ENCODE measurements at places on chromosomes 6 and 20.
A peak's percentile ranks its signal among the peaks of the same experiment; 100 is the strongest.

GRCh38 chr6:64330694-64331307 lies 695.2 kb downstream of the PHF3 start:
- peak; percentile 78 for DNase-seq

GRCh38 chr6:145656128-145656527 lies 79.2 kb downstream of the EPM2A start:
- no peak for DNase-seq

- no peak for DNase-seq
Measured at GRCh38 chr6:14094721-14095120, 22.9 kb upstream of the CD83 start.

GRCh38 chr6:52263709-52264540 lies 19.6 kb upstream of the IL17F start:
- peak; percentile 52 for DNase-seq

DNA sequence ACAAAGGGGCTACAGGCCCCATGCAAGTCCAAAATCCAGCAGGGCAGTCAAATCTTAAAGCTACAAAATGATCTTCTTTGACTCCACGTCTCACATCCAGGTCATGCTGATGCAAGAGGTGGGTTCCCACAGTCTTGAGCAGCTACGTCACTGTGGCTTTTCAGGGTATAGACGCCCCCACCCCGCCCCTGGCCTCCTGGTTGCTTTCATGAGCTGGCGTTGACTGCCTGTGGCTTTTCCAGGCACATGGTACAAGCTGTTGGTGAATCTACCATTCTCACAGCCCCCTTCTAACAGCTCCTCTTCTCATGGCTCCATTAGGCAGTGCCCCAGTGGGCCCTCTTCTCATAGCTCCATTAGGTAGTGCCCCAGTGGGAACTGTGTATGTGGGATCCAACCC lies 47.0 kb downstream of the NT5E start:
- no peak for DNase-seq

DNA sequence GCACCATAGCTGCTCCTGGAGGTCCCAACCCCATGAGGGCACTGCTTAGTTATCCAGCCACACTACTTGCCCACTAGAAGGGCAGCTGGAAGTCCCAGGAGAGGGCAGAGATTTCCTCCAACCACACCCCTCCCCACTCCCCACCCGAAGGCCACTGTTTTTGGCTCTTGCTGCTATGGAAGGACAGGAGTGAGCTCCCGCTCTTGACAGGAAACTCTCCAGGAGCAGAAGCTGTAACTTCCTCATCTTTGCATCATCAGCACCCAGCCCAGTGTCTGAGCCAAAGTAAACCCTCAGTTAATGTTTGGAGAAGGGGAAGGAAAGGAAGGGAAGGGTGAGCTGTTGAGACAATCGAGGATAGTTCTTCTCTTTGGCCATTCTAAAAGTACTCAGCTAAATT lies 120.7 kb downstream of the MTFR2 start:
- peak; percentile 13 for DNase-seq

GRCh38 chr6:84575264-84575663 lies 189.1 kb downstream of the TBX18 start:
- DNase-seq = no peak

DNA sequence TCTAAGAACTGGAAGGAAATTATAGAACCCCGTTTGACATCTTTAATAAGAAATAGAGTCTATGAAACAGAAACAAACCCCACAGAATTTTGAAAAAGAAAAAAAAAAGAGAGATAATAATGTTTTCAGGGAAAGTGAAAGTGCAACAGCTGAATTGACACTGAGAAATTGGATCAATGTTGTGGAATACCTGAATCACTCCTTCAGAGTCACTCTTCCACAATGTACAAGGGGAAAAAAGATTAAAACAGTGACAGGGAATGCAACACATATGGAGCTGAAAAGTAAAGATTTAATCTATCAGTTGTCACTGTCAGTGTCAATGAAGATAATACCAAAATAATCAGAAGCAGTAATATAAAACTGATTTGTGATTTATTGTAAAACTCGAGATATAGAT lies 520.8 kb upstream of the HS3ST5 start:
- DNase-seq = no peak

DNA sequence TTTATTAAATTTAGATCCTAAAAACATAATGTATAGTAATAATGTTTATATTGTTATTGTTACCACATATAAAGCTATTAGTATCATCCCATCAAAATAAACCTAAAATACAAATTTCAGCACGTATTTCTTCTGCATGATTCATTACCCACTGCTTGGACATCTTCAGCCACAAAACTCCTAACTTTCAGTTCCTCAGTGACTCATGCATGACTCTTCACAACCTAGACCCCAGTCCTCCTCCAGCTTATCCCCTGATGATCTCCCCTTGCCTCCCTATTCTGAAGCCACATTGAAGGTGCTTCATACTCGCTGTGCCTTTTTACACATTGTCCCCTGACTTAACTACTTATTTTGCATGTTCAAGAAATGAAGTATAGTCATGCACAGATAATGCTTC lies 11.2 kb upstream of the GPRC6A start:
- DNase-seq = no peak

DNA sequence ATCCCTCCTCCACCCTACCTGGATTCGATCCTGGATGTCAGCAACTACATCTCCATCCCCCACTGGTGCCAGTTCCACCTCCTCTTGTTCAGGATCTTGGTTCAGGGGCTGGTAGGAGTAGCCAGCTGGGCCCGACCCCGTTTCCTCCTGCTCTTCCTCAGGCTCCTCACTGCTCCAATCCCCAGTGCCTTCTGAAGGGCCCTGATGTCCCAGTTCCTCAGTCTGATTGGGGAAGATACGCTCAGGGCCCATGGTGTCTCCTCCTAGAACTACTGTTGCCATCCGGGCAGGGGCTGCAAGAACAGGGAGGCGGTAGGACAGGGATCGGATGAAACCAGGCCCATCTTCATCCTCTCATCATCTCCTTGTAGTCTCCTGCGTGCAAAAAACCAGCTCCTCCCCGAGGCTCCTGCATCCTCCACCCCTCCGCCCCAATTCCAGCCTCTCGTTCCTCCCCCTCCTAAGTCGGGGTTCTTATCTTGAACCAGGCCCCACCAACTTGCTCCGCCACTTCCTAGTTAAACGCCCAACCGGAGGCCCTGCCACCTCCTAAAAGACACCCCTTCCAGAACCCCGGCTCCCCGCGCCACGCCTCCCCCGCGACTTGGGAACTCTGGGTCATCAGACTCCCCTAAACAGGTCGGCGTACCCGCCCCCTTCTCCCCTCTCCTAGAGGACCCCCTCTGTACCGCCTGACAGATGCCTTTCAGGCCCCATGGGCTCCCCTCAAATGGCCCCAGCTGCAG lies 476 bp downstream of the MEA1 start:
- no peak for DNase-seq

GRCh38 chr6:140590641-140591040 lies 1216.2 kb upstream of the CITED2 start:
- DNase-seq = no peak

DNA sequence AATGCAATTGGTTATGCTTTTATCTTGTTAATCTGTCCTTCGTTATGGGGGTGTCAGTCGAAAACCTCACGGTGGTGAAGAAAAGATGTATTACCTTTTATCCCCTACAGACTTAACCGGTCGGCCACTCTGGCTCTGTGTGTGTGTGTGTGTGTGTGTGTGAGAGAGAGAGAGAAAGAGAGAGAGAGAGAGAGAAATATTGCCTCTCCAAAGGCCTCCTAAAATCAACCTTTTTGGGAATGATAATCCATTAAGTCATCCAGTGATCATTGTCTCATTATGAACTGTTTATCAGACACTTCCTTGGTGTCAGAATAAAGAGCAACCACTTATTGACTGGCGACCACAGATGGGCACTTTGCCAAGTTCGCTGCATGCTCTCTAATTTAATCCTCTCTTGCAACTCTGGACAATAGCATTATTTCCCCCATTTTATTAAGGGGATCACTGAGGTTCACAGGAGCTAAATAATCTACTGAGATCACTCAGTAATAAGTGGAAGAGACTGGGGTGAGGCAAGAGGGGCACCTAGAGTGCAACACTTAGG lies 30.7 kb downstream of the SLC35D3 start:
- no peak for DNase-seq

GRCh38 chr6:6746333-6746969 lies 157.9 kb downstream of the LY86 start:
- DNase-seq = no peak

DNA sequence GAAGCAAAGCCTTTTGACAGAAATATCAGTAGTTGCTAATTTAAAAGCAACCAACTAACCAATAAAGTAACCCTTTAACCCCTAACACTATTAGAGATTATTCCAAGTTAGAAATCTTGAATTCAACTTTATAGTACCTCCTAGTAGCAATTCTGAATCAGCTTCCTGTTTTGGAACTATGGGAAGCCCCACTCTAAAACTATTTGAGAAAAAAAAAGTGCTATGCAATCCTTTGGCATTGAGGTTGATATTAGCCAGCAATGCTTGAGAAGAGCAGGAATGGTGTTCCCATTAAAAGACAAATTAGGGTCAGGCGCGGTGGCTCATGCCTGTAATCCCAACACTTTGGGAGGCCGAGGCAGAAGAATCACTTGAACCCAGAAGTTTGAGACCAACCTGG lies 306.2 kb upstream of the ZFP64 start:
- no peak for DNase-seq

- DNase-seq = no peak
Measured at GRCh38 chr6:53686355-53686940, 20.9 kb upstream of the KLHL31 start.

DNA sequence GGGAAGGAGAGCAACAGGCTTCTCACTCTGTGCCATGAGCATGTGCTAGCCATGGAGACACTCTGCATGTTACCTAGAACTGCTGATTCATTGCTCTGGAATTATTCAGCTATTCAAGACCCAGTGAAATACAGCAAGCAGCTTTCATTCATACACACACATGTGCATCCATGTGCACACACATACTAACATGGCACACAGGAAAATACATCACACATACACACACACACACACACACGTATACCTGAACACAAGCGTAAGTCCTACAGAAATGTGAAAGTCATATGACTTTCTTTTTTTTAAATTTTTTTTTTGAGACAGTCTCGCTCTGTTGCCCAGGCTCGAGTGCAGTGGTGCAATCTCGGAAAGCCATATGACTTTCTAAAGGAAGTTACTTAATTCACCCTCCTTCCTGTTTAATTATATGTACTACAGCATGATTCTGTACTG lies 108.2 kb upstream of the NFATC2 start:
- DNase-seq = no peak

DNA sequence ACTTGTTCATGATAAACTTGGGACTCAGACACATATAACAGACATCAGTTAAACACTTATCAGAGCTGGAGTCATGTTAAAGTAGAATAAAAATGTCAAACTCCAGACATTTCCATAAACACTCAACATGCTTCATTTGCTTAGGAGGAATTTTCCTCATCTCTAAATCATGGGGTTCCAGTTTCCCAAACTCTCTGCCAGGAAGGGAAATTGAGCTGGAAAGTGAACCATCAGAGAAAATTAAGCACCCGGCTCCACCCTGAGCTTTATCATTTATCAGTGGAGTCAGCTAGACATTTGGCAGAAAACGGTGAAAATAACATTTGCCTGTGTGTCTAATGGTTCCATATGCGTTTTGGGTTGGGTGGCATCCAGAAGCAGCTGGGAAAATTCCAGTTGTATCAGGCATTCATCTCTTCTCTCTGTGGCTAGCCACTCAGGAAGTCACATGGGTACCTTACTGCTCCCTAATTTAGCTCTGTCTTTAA lies 25.3 kb upstream of the ZNFX1 start:
- DNase-seq = no peak

DNA sequence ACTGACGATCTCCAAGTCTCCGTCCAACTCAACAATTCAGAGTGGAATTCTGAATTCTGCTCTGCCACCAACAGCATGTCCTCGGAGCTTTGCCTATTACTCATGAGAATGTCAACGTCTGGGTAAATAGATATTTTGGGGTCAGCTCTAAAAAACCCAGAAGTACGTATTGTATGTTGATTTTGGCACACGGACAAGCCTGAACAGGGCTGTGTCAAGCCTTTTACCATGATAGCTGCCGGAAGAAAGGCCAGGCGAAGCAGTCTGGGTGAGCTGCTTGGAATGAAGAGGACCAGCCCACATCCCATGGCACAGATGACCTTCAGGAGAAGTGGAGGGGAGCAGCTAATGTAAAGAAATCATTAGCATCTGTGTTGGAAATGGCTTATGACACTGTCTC lies 88.0 kb upstream of the JAG1 start:
- no peak for DNase-seq

- peak; percentile 27 for DNase-seq
Measured at GRCh38 chr6:96939007-96939805, 14.7 kb downstream of the KLHL32 start.

DNA sequence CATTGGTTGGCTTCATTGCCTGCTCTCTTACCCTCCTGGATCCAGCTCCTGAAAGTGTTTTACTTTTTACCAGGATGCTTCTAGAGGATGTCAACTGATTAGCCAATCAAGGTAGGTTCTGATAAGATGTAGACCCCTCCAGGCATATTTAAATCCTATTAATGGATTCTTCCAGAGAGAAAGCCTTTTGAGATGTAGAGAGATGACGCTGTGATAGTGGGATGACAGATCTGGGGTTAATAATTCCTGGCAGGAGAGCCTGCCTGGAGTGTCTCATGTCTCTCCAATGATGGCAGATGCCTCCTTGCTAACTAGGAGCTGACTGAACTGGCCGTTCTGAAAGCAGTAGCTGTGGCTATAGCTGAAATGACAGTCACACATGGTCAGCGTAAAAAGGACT lies 116.9 kb upstream of the DTNBP1 start:
- no peak for DNase-seq

GRCh38 chr6:89372506-89372901 lies 20.0 kb upstream of the UBE2J1 start:
- no peak for DNase-seq

- no peak for DNase-seq
Measured at GRCh38 chr6:39192736-39193135, 36.5 kb downstream of the KCNK5 start.

DNA sequence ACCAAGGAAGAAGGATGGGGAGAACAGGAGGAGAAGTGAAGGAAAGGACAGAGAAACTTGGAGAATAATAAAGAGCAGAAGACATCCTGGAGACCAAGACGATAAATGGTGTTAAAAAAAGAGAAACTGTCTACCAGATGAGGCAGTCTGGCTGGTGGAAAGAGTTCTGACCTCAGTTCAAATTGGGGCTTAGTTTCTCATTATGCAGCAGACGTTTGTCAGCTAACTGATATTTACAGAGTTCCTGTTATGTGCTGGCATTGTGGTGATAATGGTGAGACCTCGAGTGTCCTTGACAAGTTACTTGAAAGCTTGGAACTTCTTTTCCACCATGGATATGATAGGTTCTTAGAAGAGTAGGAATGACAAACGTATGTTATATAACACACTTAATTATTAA lies 142.7 kb downstream of the LRRC1 start:
- no peak for DNase-seq

GRCh38 chr6:163309491-163310026 lies 105.0 kb upstream of the QKI start:
- no peak for DNase-seq

DNA sequence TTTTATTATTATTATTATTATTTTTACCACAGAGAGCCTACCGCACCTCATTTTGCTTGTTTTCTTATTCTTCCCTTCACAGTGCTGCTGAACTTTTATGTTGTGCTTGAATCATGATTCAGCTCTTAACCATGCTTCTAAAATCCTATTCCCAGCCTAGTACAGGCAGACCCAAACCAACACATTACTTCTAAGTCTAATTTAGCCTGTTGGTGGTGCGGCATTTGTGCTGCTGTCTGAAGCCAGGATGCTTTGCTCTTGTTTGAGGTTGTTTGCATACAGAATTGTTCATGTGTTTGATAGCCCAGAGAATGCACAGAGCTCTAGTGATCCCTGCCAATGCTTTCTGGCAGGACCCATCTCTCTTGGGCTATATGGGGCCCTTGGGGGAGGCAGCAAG lies 213.5 kb upstream of the KCNG1 start:
- DNase-seq = no peak
